ENCODE measurements at places on chromosomes 11 and 22.

- DNase-seq, result no peak
Observed at GRCh38 chr11:2534134-2534956, 89.5 kb downstream of the KCNQ1 start.

DNA sequence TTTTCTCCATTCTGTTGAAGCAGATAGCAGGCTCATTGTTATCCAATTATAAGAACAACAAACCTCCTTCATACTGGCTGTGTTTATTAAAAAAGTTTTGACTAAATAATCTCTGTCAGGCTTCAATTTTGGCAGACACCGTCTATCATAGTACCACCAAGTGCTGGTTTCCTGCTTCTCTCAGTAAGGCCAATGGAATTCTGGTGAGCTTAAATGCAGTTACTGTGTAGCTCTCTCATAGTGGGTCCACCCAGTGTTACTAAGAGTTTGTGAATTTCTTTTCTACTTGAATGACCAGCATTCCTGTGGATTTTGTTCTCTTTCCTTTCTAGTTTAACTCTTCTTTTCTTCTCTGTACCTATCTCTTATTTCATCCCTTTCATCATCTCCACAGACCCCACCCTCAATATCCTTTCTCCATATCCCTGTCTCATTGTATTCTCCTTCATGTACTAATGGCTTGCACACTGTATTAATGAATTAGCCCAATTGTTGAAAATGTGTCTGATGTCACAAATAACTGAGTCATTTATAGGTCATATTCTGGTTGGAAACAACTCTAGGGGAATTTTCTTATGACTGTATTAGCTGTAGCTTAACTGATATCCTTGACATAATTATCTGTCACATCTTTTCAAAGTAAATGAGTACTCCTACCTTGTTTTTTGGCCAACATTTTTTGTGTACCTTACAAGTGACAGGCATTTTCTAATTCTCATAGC lies 372.1 kb downstream of the FAT3 start:
- no peak for DNase-seq

- no peak for DNase-seq
Observed at GRCh38 chr11:60348116-60348515, 21.1 kb downstream of the MS4A6E start.

- no peak for DNase-seq
Observed at GRCh38 chr11:17230867-17231851, 23.4 kb upstream of the PIK3C2A start.

- no peak for DNase-seq
Observed at GRCh38 chr11:68574308-68574707, 110.0 kb upstream of the GAL start.

GRCh38 chr11:117423046-117423575 lies 95.5 kb downstream of the CEP164 start:
- no peak for DNase-seq

DNA sequence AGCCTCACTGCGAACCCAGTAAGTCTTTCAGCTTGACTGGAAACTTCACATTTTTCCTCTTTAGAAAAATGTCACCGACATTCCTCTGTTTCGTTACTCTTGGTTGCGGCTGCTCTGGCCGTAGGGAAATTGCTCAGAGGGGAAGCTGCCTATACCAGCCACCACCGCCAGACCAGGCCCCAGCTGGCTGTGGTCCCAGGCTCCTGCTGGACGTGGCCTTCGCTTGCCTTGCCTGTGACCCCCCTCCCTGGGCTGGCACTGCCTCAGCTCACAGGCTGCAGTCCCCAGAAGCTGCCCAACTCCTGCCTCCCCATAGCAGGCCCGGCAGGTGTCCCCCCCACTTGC lies 197.8 kb downstream of the MN1 start:
- DNase-seq, result no peak

GRCh38 chr11:6268820-6269219 lies 9.2 kb downstream of the CCKBR start:
- DNase-seq, result no peak

DNA sequence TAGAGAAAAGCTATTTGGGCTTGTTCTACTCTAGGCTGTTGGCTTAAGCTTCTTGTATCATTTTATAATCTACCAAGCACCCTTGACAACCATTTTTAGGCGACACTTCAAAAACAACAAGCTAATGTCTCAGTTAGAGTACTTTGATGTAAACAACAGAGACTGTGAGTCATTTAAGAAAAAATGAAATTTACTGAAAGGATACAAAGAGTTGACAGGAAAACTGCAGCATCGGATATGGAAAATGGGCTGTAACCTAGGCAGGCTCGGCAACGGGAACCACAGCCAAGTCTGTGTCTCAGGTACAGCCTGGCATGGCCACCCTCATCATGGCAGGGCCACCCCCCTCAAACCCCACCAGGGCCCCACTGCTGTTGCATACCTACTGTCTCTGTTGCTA lies 4.4 kb upstream of the RNF169 start:
- no peak for DNase-seq

DNA sequence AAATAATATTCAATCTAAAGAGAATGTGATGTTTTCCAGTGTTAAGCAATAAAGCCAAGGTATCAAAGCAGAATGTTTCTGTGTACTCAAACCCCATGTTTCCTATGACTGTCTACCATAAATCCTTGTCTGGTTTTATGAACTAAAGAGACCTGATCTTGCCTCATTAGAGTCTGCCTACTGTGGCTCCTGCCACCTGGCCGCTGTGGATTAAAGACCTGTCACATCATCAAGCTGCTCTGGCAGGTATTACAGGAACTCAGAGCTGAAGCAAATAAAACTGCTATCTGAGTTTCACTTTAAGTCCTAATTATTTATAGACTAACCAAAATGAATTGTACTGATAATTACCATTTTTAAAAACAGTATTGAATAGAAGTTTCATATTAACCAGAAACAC lies 207.8 kb upstream of the CCDC90B start:
- DNase-seq, result no peak

- no peak for DNase-seq
Observed at GRCh38 chr22:39021552-39022250, 774 bp downstream of the APOBEC3D start.

- DNase-seq, result no peak
Observed at GRCh38 chr11:109026891-109027489, 362.1 kb downstream of the DDX10 start.

GRCh38 chr11:57542582-57542981 lies 5.2 kb downstream of the SMTNL1 start:
- no peak for DNase-seq

- DNase-seq, result no peak
Observed at GRCh38 chr22:49966774-49967705, 6.5 kb downstream of the PIM3 start.

DNA sequence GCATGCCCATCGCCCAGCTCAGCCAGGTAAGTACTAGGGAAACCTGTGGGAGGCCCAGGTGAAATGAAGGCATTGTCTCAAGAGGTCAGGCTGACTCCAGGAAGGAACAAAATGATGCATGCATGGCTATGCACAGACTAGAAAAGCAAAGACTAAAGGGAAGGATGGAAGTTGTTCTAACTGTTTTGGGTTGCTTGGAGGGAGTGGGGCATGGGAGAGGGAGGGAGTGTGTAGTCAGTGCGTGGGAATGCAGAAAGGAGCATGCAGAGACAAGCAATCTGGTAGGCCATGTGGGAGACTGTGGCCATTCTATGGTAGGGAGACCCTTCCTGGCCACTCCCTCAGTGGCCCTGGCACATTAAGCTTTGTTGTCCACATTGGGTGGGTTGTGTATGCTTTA lies 2.9 kb downstream of the MICAL3 start:
- DNase-seq, result no peak

DNA sequence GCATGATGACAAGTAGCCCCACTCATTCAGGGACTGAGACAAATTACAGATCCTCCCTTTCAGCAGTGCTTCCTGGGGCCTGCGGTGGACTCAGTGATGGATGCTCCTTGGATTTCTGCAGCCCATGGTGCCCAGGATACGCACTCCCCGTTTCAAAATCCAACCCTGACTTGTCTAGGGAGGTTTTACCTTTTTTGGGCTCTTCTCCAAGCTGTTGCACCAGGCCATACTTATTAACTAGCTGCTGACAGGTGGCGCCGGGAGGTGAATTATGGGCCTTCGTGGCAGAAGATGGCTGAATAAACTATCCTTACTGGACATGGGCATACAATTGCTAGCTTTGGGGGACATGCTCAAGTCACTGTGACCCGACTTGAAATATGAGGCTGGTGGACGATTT lies 324.3 kb upstream of the SYN3 start:
- no peak for DNase-seq

DNA sequence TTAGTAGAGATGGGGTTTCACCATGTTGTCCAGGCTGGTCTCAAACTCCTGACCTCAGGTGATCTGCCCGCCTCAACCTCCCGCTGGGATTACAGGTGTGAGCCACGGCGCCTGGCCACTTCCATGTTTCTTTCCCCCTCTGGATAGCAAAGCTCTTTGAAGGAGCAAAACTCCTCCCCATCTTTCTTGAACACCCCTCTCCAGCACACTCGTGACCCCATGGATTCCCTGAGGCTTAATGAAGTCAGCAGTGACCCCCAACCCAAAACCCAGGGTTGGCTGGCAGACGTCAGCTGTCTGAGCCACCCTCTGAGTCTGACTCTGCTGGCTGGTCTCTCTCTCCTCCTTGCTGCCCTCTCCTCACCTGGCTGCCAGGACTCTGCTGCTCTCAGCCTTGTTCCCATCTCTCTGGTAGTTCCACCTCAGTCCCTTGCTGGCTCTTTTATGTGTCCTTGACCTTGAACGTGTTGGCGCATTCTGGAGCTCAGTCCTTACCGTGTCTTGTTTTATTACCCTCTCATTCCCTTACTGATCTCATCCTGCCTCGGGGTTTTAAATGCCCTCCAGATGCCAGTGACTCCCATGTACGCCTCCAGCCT lies 44.5 kb downstream of the PARVG start:
- no peak for DNase-seq

DNA sequence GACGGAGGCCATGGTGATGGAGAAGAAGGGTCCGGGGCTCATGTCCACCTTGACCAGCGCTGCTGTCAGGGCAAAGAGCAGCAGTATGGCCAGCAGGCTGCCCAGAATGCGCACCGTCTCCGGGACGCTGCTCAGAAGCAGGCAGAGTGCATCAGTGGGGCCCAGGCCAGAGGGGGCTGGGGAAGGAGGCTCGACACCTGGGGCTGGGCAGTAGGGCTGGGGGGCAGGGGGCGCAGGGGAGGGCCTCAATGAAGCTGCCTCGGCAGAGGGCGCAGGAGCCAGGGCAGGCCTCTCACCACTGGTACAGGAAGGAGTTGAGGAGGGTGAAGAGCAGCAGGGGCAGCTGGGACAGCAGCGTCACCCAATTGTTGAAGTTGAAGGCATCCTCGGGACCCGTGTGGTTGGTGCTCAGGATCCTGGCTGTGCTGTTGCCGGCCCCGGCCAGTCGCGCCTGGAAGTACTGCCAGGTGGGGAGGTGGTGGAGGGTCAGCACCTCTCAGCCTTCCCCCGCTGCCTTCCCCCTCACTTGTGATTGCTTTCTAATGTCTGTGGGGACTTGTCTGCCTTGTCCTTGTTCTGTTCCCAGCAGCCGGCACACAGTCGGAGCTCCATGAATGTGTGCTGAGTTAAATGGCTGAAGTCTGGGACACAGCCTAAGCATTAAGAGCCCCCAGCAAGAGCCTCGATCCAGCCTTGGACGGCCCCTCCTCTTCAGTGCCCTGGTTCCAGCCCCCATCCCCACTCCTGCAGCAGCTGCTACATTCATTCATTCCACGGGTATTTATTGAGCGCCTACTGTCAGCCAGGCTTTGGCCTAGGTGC lies 2.3 kb downstream of the SLC29A2 start:
- no peak for DNase-seq

GRCh38 chr11:134032043-134032442 lies 36.8 kb upstream of the JAM3 start:
- no peak for DNase-seq

GRCh38 chr11:122853971-122854446 lies 15.7 kb downstream of the CRTAM start:
- DNase-seq, result no peak

- no peak for DNase-seq
Observed at GRCh38 chr11:94897330-94897768, 76.0 kb downstream of the CWC15 start.

DNA sequence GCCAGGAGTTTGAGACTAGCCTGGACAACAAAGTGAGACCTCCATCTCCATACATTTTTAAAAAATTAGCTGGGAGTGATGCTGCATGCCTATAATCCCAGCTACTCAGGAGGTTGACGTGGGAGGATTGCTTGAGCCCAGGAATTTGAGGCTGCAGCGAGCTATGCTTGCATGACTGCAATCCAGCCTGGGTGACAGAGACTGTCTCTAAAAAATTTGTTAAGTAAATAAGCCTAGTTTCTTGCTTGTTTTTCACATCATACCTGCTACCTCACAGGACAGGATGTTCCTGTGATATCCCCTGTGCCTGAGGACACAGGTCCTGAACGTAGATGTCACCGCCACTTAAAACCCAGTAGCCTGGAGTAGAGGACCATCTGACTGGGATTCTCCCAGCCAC lies 348.6 kb downstream of the MN1 start:
- DNase-seq, result no peak

DNA sequence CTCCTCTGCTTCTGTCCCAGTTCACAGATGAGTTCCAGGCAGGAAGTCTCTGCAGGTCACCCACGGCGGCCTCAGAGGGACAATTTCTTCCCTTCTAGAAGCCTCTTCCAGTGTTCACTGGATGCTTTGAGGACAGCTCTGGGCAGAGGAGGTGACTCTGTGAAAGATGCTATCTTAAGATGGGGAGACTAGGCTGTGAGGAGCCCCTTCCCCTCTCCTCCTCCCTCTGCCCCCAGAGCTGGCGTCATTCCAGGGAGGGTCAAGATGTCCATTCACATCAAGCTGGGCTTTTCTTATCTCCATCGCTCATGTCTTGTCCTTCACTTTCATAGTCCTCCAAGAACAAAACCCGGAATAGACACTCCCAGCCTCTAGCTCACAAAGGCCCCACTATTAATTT lies 3.3 kb downstream of the APLNR start:
- DNase-seq, result no peak

- DNase-seq, result no peak
Observed at GRCh38 chr11:64629796-64630562, 39.0 kb downstream of the SLC22A12 start.

GRCh38 chr11:78037825-78038620 lies 14.9 kb upstream of the KCTD14 start:
- no peak for DNase-seq

- no peak for DNase-seq
Observed at GRCh38 chr11:119134389-119134978, 13.1 kb downstream of the HINFP start.

DNA sequence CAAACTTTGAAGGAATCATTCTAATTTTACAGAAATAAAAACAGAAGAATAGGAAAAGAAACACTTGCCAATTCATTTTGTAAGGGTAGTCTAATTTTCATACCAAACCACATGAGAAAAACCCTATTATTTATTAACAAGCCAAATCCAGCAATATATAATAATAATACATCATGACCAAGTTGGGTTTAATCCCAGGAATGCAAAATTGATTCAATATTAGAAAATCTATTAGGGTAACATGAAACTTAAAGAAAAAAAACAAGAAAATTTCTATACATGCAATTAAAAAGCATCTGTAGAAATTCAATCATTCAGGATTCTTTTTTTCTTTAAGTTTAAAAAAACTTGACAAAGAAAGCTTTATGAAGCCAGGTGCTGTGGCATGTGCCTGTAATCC lies 16.8 kb downstream of the MAPK1 start:
- no peak for DNase-seq

Data from cortex of kidney (tissue), 1 donor.